Activated CD8-positive, alpha-beta memory T cell treated with anti-CD3 and anti-CD28 coated beads, Interleukin-2, amount 50 U/mL, for 48 hours (primary cell): ENCODE measurements at places on chromosomes 1 and 21.

- DNase-seq, result no peak
Measured at GRCh38 chr1:77238462-77238861, 19.2 kb upstream of the PIGK start.

DNA sequence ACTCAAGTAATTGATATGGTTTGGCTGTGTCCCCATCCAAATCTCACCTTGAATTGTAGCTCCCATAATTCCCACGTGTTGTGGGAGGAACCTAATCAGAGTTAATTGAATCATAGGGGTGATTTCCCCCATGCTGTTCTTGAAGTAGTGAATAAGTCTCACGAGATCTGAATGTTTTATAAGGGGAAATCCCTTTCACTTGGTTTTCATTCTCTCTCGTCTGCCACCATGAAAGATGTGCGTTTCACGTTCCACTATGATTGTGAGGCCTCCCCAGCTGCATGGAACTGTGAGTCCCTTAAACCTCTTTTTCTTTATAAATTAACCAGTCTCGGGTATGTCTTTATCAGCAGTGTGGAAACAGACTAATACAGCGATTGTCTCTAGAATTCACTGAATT is 135.4 kb downstream of the BACH1 start:
- no peak for DNase-seq

DNA sequence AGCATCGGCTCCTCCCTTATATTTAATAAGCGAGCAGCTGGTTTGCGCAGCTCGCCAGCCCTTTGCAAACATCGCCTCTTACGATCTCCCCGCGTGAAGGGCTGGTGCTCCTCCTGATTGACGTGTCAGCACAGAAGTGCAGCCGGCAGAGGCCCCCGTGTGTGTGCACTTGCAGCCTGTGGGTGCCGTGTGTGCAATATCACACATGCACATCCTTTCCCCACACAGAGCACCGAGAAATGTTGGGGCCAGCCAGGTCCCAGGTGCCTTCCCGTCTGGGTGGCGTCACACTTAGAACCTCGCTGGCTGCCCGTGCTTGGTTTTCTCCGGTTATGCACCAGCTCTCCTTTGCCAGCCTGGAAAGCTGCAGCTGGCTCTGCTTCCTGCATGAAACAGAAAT is 126.6 kb upstream of the AJAP1 start:
- no peak for DNase-seq

GRCh38 chr1:167524651-167525050 is 6.3 kb upstream of the CD247 start:
- DNase-seq, result no peak

- DNase-seq, result no peak
Measured at GRCh38 chr1:68010090-68010489, 40.3 kb downstream of the DIRAS3 start.

DNA sequence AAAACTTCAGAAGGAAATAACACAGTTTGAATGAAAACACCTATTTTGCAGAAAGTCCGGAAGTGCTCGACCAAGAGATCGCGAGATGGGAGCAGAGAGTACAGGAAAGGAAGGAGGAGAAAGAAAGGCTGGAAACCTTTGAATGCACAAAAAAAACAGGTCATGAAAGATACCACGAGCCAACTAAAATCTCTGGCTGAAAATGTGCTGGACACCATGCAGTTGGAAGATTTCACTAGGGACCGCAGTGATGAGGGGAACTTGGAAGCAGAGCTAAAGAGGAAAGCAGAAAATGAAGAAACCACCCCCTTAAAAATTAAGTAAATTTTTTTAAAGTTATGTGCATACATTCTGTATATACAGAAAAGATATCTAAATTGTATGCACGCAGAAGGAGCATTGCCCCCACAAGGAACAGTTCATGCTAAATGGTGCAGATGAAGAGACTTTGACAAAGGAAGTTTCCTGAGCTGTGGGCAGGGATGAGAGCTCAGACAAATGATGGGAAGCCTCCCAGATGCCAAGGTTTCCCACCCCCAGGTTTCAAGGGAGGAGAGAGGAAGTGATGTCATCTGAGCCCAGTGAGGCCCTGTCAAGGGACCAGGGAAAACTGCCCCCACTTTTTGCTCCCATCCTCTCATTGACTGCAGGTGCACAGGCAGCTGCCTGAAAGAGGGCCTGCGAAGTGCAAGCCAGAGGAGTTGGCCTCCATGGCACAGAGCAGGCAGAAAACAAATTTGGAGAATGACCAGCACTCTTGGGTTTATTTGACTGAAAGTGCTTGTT is 52.5 kb downstream of the ETS2 start:
- no peak for DNase-seq

GRCh38 chr1:198771563-198772153 is 132.8 kb downstream of the PTPRC start:
- DNase-seq, result no peak

DNA sequence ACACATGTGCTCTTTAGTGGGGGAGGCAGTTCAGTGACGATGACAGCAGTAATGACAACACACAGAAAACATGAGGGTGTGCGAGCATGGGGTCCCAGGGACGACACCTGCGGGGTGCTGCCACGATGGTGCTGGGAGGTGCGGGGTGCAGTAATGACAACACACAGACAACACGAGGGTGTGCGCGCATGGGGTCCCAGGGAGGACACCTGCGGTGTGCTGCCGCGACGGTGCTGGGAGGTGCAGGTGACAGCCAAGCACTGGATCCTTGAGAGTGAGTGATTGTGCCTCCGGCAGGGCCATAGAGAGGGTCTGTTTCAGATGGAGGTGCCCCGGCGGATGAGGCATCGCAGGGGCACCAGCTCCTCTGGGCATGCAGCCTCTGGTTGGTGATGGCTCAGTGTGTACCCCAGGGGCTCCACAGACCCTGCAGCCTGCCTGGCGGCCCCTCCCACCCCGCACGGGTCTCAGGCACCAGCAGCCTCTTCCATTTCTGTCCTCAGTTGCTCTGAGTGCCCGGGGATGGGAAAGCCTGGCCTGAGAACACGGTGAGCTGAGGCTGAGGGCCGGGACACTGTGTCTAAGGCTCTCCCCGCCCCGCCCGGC is 191.7 kb upstream of the ARHGEF16 start:
- DNase-seq, result no peak

DNA sequence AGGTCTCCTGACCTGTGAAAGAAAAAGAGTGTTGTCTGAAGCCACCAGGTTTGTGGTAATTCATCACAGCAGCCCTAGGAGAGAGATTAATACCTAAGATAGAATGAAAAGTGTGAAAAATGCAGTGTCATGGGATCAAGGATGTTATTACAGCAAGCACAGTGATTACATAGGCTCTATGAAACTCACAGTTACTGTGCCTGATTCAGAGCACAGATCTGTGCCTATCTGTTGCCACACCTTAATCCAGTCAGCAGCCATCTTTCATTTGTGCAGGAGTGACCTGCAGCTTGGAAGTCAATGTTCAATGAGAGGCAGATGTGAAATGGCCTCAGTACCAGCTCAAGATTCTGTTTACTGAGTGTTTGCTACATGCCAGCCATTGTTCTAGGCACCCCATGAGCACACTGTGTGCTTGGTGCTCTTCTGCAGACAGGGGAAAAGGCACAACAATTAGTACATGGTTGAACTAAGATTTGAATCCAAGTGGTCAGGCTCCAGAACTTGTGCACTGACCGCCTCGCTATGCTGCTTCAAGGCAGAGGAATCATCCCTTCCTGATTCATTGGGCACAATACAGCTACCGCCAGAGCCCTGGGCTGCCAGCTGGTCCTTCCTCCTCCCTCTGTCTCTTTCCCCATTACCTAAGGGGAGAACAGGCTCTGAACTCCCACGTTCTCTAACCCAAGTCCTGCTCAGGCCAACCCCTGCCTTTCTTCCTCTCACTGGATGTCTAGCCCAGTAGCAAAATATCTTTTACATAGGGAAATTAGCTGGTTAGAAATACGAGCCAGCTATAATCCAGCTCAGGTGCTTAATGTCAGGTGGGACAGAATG is 56.3 kb upstream of the NEK2 start:
- DNase-seq, result no peak

DNA sequence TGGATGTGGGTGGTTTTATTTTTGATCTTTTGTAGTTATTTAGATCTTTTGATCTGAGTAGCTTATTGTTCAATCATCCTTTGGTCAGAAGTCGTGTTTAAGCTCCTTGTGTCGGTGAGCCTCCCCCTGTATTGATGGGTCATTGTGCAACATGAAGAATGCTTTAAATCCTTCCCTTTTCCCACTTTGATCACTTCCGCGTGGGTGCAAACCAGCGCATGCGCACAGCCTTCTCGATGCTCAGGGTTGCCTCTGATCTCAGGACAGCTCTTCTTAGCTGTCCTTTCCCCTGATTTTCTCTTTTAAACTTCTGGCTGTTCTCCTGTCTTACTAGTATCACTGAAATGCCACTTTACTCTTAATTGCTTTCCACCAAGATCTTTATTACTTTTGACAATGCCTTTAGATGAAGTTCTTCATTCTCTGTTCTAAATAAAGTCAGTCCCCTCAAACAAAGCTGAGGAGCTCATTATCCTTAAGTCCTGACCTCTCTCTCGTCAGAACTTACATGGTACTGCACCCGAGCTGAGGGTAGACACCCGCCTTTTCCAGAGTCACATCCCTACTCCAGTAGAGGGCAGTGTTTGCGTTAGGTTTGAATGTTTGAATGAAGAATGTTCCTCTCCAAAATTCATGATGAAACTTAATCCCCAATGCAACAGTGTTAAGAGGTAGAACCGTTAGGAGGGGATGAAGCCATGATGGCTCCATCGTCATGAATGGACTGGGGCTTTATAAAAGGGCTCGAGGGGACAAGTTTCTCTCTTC is 547.9 kb upstream of the TMPRSS15 start:
- DNase-seq, result no peak

- DNase-seq, result no peak
Measured at GRCh38 chr1:175075572-175076568, 8.2 kb downstream of the TNN start.

- no peak for DNase-seq
Measured at GRCh38 chr1:33320619-33321165, at the start of gene A3GALT2. TSS of gene A3GALT2 (minus strand) at chr1:33321098. CDS start at chr1:33321098, 0 bp downstream.

DNA sequence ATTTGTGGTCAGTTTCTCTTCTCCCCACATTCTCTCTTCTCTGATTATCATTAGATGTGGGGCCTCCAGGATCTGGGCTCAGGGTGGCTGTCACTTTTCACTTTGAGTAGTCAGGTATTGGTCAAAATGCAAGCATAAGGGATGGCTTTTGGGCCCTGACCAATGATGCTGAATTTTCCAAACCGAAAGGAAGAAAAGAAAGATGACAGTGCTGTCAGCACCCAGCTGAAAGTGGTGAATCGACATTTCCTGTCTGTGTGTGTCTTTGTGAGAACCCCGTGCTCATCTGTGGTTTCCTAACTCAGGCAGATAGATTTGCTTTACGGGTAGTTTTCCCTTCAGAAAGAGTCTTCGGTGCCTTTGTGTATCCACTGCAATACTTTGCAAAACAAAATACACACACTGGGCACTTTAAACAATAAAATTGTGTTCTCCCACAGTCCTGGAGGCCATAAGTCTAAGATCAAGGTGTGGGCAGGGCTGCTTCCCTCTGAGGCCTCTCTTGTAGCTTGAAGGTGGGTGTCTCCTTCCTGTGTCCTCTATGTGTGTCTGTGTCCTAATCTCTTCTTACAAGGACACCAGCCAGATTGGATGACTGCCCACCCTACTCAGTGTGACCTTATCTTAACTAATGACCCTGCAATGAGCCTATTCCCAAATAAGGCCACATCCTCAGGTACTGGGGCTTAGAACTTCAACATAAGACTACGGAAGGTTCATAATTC is 274.8 kb upstream of the AJAP1 start:
- DNase-seq, result no peak

- no peak for DNase-seq
Measured at GRCh38 chr21:42396799-42397745, 1.2 kb upstream of the TMPRSS3 start.

DNA sequence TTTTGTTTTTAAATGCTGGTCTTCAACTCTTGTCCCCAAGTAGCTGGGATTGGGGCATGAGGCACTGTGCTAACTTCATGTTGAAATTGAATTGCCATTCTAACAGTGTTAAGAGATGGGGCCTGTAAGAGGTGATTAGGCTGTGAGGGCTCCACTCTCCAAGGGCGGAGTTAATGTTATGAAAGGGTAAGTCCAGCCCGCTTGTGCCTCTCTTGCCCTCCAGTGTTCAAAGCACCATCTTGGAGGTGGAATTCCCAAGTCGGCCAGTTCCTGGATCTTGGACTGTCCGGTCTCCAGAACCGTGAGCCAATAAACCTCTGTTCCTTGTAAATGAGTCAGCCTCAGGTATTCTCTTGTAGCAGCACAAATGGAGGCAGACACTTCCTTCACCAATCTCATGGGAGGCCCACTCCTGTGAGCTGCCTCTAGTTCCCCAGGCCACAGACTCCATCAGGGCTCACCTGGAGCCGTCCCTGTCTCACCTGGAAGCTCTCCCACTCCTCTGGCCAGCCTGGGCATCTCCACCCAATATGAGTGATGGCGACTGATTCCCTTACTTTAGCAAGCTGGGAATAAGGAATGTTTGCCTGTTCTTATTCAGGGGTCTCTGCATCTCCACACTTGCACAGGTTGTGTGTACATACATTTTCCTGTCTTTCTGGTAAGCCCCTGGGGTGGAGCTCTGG is 15.5 kb downstream of the IBA57 start:
- DNase-seq, result peak; percentile 32

GRCh38 chr1:8858112-8858668 is 20.3 kb downstream of the ENO1 start:
- DNase-seq, result peak; percentile 64

DNA sequence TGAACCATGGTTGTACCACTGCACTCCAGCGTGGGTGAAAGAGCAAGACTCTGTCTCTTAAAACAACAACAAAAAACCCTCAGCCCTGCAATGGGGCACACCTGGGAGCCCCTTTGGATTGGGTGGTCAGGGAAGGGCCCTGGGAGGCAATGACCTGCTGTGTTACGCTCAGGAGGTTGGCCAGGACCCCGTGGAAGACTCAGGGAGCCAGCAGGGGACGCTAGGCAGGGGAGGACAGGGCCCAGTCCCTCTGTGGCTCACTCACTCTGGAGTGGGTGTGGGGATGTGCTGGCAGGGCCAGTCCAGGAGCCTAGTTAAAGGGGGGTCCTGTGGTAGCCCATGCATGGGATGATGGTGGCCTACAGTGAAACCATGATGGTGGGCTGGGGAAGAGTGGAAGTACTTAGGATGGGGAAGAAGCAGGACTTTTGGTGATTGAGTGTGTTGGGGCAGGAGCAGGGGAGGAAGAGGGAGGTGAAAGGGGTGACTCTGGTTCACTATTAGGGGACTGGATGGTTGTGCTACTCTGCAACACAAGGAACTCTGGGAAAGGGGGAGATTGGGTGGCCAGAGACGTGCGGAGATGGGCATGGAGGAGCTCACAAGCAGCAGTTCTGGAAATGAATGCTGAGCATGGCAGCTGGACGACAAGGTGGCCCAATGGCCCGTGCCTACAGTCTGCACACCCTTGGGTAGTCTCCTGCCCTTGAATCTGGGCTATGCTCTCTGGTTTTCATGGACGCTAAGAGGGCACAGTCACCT is 56.3 kb upstream of the FAM20B start:
- DNase-seq, result no peak

GRCh38 chr21:16116798-16117197 is 387.0 kb downstream of the USP25 start:
- DNase-seq, result no peak
